ENCODE measurements at places on chromosomes 13 and 19. TPM values are rescaled to one million over a fixed set of nuclear protein-coding genes. Genes with fewer than 3 reads are reported as not detected.

CNN2 gene
- total RNA-seq, result 7.0 TPM

GRCh38 chr19:13024126-13024950 is 29.1 kb downstream of the NFIX start:
- H3K4me1 ChIP-seq, result peaks cover 88% of the 10 kb centered on the region
- H3K4me3 ChIP-seq, result peak overlapping the region; percentile 46
- DNase-seq, result no peak
- H3K27me3 ChIP-seq, result no peaks in the 10 kb centered on the region

USHBP1 gene
- not detected for total RNA-seq

FCAR gene
- total RNA-seq, result not detected

RFPL4A gene
- not detected for total RNA-seq

DNA sequence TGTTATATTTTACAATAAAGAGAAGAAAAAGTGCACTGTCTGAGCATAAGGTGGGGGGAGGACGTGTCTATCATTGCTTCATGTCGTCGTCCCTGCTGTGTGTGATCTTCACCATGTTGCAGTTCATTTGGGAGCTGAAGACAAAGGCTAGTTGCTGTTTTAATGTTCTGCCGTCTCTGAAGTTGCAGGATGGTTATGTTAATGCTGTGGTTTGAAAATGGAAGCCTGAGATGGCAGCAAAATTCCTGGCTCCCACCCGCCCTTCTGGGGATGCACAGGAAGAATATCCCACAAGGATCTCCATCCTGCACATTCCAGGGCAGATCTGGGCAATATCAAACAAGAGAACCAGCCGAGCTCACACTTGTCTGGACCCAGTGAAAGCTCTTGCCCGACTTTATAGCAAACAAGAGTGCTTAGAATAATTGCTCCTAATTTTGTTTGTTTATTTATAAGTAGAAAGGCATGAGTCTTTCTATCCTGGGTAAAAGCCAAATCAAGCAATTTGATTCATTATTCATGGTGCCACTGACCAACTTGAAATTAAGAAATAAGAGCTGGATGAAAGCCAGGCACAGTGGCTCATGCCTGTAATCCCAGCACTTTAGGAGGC is 110.3 kb upstream of the ABCC4 start:
- no peaks in the 10 kb centered on the region for H3K4me1 ChIP-seq
- H3K27me3 ChIP-seq, result no peaks in the 10 kb centered on the region
- no peak overlapping the region for H3K27ac ChIP-seq
- DNase-seq, result peak; percentile 16

GRCh38 chr19:40217934-40218890 is at the start of gene TTC9B:
TSS of gene TTC9B (minus strand) at chr19:40218384. CDS start at chr19:40218381, 3 bp downstream.
- H3K4me1 ChIP-seq, result no peaks in the 10 kb centered on the region
- H3K27me3 ChIP-seq, result peaks cover 18% of the 10 kb centered on the region
- no peak within 1 kb of the TSS for H3K4me3 ChIP-seq
- H3K36me3 ChIP-seq, result peaks cover 1% of the 10 kb centered on the region
- DNase-seq, result peak; percentile 73
- H3K27ac ChIP-seq, result no peak within 1 kb of the TSS

PSG11 gene
- not detected for total RNA-seq

DNA sequence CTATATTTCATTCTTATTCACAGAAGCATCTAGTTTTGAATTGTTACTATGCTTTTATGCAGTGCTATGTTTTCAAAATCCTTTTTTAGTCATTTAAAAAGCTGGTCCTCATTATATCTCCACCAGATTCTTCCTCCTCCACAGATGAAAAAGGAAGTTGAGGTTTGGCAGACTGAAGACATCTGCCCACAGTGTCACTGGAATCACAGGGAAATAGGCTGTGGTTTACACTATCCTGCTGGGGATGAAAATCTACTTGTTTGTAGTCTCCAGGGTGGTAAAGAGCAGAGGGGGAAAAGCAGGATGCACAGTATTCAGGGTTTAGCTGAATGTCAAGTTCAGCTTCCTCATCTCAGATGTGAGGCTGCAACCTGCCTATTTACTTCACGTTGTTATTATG is 351.2 kb downstream of the DNAJC15 start:
- H3K36me3 ChIP-seq, result no peaks in the 10 kb centered on the region
- H3K27me3 ChIP-seq, result no peaks in the 10 kb centered on the region
- no peak overlapping the region for H3K27ac ChIP-seq
- no peak overlapping the region for H3K4me3 ChIP-seq

DNA sequence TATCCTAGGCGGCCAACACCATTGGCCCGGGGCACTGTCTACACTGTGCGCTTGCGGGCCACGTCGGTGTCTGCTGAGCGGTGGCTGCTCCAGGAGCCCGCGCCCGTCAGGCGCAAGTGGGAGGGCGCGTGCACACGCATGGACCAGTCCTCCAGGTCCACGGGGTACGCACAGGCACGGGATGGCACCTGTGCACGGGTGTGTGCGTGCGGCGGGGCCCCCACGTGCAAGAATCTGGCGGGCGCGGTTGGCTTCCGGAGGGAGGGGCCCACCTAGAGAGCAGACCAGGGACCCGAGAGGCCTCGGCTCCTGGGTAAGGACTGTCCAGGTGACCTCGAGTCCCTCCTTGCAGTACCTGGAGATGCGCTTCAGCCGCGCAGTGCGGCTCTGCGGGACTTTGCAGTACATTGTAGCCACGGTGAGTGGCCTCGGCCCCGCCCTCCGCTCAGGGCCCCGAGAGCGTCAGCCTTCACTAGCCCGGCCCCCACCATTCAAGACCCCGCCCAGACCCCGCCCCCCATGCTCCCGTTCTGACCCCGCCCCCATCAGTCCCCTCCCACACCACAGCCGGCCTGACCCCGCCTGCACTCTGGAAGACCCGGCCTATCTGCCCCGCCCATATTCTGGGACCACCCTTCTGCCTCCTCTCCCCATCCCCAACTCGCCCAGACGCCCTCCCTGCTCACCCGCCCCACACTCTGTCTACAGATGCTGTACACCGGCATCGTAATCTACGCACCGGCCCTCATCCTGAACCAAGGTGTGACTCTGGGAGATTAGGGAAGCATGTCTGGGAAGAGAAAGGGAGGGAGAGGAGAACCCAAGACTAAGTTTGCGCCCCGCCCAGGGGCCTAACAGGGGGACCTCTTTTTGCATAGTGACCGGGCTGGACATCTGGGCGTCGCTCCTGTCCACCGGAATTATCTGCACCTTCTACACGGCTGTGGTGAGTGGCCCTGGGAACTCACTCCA is 2.3 kb downstream of the SLC5A5 start:
- H3K27me3 ChIP-seq, result peaks cover 55% of the 10 kb centered on the region
- DNase-seq, result peak; percentile 63
- no peaks in the 10 kb centered on the region for H3K36me3 ChIP-seq
- H3K4me3 ChIP-seq, result peak overlapping the region; percentile 34
- H3K4me1 ChIP-seq, result peaks cover 18% of the 10 kb centered on the region

DNA sequence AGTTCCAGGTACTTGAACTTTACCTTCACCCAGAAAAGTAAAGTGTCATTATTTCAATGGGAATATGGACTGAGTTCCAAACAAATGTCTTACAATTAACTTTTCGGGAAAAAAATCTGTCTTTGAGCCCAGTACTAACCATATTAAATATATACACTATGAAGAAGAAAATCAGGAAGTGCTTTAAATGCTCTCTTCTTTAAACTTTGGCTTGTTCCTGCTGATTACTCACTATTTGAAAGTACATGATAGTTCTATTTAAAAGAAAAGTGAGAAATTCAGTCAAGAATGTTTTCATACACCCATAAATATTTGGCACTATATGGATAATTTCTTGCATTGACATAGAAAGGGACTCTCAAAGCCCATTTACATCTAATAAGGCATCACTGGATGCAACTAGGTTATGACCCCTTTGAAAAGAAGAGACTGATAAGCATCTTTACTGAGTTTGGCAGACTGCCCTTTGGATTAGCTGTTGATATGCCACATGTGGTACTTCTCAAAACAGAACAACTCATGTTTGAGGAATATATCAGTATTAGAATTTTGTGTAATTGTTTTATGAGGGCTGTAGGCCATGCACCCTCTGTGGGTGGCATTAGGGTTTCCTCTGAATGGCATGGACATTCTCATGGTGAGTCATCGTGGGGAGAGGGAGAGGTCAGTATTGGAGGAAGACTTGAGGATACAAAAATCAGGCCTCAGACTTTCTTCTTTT is 25.0 kb upstream of the VWA8 start:
- no peaks in the 10 kb centered on the region for H3K36me3 ChIP-seq
- no peaks in the 10 kb centered on the region for H3K4me1 ChIP-seq
- H3K4me3 ChIP-seq, result no peak overlapping the region

DNA sequence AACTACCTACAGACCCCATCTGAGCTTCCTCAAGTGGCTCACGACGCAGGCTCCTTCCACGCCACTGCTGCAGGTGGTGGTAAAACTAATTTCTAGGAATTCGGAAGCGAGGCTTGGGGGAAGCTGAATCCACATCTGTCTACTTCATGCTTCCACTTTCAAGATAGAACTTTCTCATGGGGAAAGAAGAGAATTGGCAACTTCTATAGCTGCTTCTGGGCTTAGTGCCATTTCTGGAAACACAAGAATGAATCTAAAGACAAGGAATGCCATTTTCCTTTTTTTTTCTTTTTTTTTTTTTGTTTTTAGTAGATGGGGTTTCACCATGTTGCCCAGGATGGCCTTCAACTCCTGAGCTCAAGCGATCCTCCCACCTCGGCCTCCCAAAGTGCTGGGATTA is 2.8 kb upstream of the NLRP12 start:
- peaks cover 6% of the 10 kb centered on the region for H3K27me3 ChIP-seq
- peaks cover 9% of the 10 kb centered on the region for H3K4me1 ChIP-seq
- H3K27ac ChIP-seq, result no peak overlapping the region

DNA sequence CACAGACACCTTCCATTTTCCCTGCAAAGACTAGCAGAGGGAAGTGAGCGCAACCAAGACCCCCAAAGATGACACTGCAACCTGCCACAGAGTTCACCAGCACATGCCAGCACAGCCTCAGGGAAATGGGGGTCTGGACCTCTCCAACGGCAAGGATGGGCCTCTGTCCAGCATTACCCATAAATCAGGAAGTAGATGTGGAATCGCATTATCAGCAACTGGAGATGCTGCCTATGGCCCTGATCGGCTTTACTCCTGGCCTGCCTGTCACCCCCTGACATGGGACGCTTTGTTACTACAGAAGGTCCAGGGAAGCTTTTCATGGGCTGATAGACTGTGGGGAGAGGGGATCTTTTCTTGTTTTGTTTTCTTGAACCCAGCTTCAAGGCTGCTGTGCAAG is 41.4 kb upstream of the POU2F2 start:
- no peak for DNase-seq
- no peak overlapping the region for H3K4me3 ChIP-seq
- peaks cover 20% of the 10 kb centered on the region for H3K4me1 ChIP-seq

DNA sequence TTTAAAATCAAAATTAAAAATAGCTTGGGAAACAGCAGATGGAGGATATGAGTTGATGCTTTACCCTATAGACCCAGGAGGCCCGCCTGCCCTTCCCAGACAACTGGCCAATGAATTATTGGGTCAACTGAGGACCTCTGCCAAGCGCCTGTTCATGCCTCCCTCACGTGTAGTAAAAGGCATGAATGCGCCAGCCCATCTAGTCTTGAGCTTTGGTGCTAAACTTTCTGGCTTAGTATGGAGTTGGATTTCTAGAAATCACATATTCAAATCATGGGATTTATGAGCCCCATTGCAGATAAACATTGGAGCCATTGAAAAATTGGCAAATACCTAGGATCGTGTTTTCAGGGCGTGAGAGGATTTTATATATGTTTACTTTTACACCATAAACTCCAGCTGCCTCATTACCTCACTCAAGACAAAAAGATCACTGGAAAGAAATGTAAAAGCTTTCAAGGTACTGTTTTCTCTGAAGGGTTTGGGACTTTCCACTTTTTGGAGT is 47.1 kb downstream of the COL4A2 start:
- no peak overlapping the region for H3K4me3 ChIP-seq
- no peak for DNase-seq
- H3K27me3 ChIP-seq, result no peaks in the 10 kb centered on the region
- H3K27ac ChIP-seq, result peak overlapping the region; percentile 27
- no peaks in the 10 kb centered on the region for H3K36me3 ChIP-seq
